Suppressor macrophage treated with lipopolysaccharide for 4 hours (primary cell): ENCODE measurements at places on chromosomes 2 and 18.

- DNase-seq = no peak
Measured at GRCh38 chr2:15242936-15243461, 318.1 kb downstream of the NBAS start.

GRCh38 chr18:9608298-9608697, 6.1 kb downstream of the PPP4R1 start:
- no peak for DNase-seq

GRCh38 chr18:318791-319291, 51.0 kb upstream of the THOC1 start:
- DNase-seq = no peak

GRCh38 chr2:209600341-209601171, 171.1 kb upstream of the UNC80 start:
- no peak for DNase-seq

GRCh38 chr2:224816816-224817215, 100.7 kb upstream of the CCDC195 start:
- DNase-seq = no peak

GRCh38 chr2:29397713-29398112, 282.5 kb downstream of the CLIP4 start:
- no peak for DNase-seq

- DNase-seq = no peak
Measured at GRCh38 chr2:42964439-42965083, 172.2 kb upstream of the HAAO start.

DNA sequence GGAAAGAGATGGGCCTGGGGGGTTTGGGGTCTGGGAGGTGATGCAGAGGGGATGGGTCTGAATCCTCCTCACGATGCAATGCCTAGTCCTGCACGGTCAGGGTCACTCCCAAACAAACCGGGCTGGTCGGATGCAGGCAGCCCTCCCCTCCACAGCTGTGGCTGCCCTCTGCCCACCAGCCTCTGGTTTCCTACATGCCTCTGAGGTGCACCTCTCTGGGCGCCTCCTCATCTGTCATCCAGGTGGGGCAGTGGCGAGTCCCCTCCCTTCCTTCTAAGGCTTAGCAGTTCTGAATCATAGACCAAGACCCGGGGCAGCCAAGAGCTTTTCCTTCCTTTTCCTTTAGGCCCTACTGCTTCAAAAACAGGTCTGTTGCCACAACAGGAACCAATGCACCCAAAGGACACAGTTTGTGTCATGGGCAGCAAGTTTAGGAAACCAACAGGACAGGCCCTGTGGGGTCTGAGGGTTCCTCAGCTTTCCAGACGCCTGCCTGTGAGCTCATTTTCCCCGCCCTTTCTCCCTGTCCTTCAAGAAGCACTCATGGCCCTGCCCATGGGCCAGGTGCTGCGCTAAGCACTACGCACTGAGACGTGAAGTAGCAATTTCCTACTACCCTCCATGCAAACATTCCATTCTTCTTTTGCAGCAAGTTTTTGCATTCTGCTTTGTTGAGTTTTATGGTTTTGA, 6.5 kb upstream of the MAL start:
- no peak for DNase-seq

DNA sequence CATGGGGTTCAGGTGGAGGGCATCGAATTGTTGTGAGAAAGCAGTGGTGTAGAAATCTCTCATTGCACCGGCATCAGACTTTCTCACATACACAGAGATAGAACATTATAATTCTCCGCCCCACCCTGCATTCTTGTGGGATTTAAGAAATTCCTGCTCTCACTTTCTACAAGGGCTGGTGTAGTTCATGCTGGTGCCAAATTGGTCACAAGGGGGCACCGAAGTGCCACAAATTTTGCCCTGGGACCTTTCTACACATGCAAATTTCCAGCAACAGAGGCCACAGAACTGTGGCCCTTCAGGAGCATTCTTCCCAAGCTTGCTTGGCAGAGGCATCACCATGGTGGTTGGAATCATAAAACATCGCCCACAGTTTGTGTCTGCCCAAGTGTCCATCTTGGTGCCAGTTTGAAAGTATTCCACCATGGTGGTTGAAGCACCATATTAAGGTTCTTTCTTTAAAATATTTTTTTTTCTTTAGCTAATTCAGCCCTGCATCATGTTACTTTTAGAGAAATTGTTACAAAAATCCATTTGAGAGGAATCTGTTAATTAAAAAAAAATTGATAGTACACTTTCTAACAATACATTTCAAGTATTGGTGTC, 521.2 kb upstream of the FANCL start:
- peak; percentile 62 for DNase-seq

DNA sequence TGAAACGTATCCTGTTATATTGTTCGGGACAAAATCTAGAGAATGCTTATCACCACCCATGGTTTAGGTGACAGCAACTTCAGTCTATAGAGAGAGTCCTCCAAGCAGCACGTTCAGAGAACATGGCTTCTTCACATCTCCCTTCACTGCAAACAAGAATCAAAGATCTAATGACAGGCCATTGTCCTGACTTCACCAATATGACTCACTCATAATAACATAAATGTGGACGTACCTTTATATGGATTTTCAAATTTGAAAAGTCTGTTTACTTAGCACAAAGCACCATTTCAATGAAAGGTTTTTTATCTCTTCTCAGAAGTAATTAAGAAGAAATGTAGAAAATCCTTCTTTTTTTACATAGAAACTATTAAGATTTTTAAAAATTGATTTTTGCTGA, 46.7 kb downstream of the KLF7 start:
- DNase-seq = no peak

DNA sequence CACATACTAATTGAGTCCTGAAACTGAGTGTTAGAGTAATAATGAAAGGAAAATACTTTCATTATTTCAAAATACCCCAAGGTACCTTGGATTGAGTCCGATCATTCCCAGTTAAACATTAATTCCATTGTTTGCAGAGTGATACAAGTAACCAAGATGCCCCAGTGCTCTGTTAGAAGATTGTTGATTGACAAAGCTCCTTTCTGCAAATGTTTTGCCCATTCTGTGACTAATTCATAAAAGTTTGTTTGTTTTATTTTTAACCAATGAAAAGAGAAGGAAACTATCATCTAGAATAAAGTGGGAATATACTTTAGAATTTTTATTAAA, 124.0 kb downstream of the GULP1 start:
- DNase-seq = no peak

GRCh38 chr2:238381341-238382115, 45.2 kb upstream of the ASB1 start:
- peak; percentile 41 for DNase-seq

- DNase-seq = no peak
Measured at GRCh38 chr2:215363039-215363438, 51.2 kb downstream of the ATIC start.

DNA sequence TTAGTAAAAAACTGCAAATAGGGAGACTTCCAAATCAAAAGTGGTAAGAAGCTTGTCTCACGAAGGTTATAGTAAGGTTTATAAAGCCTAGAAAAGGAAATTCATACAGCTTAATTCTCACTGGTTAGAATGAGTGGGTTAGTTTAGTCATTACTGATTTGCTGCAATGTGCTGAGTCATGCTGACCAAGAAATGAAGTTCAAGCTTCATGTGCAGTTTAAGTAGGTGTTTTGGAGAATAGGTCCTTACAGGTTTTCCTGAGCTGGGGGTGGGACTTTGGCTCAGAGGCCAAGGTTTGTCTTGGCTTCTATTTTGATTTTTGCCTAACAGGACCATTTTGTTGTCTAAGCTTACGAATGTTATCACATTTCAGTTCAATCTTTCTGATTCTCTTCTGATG, 15.1 kb downstream of the CLIP4 start:
- DNase-seq = peak; percentile 60

GRCh38 chr2:200575957-200576356, 9.9 kb upstream of the AOX1 start:
- DNase-seq = peak; percentile 50

GRCh38 chr2:191246820-191247380, 1.7 kb downstream of the MYO1B start:
- DNase-seq = no peak

DNA sequence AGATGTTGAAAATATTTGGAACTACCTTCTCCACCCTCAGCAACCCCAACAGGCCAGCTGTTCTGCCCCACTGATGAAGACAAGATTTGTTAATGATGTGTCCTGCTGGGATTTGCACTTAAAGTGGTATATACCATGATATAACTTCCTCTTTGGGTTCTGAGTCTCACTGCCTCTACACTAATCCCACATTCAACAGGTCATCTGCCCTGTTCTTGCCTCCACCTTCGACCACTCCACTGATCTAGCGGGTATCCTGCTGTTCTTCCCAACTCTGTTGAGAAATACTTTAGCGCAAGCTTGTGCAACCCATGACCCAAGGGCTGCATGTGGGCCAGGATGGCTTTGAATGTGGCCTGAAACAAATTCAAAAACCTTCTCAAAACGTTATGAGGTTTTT, 72.7 kb downstream of the LRP1B start:
- no peak for DNase-seq

DNA sequence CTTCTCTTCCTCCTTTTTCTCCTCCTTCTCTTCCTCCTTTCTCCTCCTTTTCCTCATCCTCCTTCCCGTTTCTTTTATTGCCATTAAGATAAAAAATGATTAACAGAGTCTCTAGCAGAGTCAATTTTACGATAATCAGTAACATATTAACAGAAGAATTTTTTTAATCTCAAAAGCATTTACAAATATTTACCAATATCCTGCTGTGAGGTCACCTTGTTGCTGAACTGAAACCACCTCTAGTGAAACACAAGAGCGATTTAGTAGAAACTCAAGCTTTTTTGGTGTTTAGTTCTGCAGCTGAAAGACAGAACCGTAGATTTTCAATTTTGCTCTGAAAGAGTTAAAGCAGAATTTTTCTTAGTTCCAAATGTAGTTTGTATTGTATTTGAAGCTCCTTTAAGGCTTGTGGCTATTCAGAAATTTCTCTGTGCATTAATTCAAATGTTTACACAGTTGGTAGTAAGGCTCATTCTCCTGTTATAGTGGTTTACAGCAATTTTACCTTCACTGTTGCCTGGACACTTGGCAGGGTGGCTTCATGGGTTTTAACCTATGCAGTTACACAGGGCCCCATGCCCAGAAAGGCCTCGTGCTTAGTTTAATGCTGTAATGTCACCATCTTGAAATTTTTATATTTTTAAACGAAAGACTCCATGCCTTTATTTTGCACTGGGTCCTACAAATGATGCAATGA, 1106.6 kb upstream of the FAM98A start:
- DNase-seq = no peak

DNA sequence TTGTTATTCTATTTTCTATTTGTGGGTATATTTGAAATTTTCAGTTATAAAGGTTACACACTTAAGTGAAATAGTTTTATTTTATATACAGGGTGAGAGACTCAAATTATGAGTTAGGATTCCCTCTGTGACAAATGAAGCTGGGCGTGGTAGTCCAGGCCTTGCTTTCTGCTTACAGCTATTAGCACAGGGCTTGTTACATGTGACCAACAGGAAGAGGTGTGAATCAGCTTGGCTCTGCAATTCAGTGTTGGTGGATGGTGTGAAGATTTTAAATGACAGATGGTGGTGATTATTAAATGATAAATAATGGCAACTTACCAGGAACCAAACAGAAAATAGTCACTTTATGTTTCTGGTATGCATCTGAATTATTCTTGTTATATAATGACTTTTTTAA, 64.4 kb upstream of the NOSTRIN start:
- DNase-seq = peak; percentile 46

GRCh38 chr18:13611142-13611600, 115.2 kb downstream of the FAM210A start:
- peak; percentile 77 for DNase-seq

- no peak for DNase-seq
Measured at GRCh38 chr2:168253379-168253778, 6.0 kb upstream of the STK39 start.
